Mesothelial cell of epicardium (in vitro differentiated cells): ENCODE measurements at places on chromosomes 7 and 10.

GRCh38 chr10:132237871-132238270 lies 51.1 kb downstream of the DPYSL4 start:
- DNase-seq = no peak

- no peak for DNase-seq
Measured at GRCh38 chr7:2892549-2892948, 48.4 kb upstream of the GNA12 start.

DNA sequence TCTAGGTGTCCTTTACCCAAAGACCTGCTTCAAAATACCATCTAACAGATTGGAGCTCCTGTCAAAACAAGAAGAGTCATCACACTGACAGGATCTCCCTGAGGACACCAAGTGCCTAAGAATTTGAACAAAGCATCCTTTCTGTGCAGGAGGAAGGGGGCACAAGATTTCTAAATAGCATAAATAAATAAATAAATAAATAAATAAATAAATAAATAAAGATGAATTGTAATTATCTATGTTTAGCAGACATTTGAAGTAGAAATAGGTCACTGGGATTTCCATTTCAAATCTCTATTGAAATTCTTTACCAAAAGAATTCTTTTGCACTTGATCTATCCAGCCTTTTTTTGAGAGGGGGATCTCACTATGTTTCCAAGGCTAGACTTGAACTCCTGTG lies 65.3 kb downstream of the NPSR1 start:
- no peak for DNase-seq

GRCh38 chr7:71695186-71695585 lies 563.2 kb downstream of the GALNT17 start:
- DNase-seq = no peak

DNA sequence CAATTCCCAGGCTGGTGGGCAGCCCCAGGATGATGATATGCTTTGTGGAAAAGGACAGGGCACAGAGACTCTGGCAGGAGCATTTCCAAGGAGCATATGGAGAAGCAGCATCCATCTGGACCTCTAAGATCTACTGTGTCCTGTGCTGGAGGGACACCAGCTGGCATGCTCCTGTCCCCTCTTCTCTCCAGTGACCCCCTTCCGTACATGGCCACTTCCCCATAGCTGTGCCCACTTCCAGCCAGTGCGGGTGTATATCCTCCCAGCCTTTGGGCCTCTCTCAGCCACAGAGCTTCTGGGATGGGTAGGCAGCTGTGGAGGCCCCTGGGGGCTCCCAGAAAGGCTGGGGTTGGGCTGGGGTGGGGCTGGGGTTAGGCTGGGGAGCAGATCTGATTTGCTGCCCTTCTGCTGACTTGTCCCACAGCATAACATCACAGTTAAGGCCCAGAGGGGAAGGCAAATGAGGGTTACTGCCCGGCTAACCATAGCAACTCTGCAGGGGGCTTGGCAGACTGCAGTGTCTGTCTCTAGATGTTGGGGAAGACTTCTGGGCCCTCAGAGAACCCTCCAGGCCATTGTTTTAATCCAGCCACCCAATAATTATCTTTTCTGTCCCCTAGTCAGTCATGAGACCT lies 6.3 kb downstream of the NPFFR1 start:
- DNase-seq = no peak

GRCh38 chr7:79211724-79212123 lies 241.7 kb downstream of the MAGI2 start:
- DNase-seq = no peak

- no peak for DNase-seq
Measured at GRCh38 chr10:29056729-29057128, 232.1 kb upstream of the LYZL1 start.

DNA sequence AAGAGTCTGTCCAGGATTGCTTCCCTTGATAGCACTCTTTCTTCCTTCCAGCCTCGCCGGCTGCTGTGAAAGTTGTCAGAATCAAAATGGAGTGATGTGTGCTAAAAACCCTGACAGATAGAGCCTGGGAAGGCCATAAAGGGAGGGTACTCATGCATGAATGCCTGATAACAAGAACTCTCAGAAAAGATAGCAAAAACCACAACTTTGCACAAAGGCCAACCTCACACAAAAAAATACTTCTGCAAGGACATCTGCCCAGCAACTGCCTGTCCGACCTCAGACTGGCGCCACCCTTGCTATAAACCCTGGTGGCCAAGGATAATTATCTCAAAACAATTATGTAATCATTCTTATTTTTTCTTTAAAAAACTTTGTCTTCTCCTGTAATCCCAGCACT lies 133.2 kb upstream of the SVIL start:
- DNase-seq = no peak

DNA sequence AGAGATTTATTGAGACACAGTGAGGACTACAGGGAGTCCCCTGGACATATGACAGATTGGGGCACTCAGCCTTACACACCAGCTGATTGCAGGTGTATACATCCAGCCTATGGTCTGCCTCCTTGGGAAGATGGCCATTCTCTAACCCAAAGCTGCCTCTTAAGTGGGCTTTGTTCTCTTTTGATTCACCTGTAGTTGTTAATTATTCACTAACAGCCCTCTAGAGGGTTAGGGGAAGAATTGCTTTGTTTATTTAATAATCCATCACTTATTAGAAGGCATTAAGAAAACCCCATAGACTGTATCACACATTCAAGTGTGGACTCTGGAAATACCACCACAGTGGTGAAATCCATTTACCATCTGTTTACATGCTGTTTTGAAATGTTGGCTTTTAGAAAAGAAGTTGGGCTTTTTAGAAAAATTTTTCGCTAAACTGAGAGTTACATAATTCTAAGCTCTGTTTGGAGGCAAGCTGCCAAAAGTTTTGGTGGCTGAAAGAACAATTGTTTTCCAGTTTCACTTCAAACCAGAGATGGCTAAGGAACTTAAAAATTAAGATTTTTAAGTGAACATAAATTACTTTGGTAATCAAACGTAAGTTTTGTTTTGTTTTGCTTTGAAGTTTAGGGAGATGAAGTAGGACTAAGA lies 379.1 kb downstream of the ADRA2A start:
- no peak for DNase-seq

DNA sequence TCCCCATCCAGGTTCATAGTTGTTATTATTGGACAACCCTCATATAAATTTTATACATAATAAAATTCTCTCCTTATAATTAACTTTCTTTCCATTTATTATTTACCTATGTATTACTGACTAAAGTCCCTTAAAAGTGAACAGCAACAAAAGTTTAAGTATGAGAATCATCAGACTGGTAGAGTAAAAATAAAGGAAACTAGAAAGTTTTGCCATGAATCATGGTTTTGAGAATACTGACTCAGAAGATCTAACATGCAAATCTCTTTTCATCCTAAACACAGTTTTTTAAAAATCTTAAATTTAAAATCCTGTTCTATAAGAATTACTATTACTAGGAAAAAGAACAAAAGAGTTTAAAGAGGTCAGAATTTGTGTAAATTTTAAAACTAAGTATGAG lies 32.1 kb downstream of the HERC4 start:
- DNase-seq = no peak

DNA sequence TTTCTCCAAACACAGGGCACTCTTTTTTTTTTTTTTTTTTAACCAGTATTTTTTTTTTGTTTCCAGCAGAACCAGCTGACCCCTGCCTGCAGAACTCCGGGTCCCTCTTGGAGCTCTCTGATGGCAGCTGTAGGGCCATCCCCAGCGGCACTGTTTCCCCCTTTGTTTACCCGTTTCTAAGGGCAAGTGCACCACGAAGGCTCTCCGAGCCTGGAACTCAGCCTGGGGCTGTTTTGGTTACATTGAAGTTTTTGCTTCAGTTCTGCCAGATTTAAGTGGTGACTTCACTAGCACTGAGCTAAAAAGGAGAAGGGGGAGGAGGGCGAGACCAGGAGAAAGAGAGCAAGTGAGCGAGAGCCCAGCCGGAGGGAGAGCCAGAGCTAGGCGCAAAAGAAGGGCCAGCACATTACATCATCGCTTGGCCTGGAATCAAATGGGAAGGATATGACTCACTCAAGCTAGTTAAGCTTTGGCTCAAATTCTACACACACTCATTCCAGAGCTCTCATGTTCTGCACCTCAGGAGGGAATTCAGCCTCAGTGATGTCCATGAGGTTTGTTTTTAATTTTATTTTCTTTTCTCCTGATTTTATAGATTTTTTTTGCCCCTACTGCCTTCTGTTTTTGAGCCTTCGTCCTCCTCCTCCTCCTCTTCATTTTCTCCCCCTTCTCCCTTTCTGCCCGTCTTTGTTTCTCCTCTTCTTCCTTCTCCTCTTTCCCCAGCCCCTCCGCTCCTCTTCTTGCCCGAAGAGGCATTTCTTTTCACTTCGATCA lies 272.3 kb downstream of the TRIL start:
- peak; percentile 86 for DNase-seq

GRCh38 chr7:3461923-3462322 lies 160.9 kb downstream of the SDK1 start:
- no peak for DNase-seq

DNA sequence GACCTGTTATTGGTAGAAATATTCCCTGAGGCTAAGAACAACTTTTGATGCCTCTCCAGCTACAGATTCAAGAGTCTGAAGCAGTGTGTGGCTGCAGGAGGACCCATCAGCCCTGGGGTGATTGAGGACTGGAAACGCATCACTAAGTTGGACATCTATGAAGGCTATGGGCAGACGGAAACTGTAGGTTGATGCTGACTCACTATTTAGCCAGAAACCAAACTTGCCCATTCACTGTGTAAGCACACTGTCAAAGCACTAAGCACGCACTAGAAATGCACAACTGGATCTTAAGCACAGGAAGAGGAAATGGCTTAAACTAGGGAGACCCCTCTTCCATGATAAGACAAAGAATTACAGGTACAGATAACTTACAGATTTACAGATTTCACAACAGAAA lies 20.8 kb downstream of the ACSM6 start:
- no peak for DNase-seq

GRCh38 chr10:11908991-11909390 lies 85.8 kb downstream of the PROSER2 start:
- DNase-seq = no peak

GRCh38 chr10:109348324-109348723 lies 575.0 kb downstream of the XPNPEP1 start:
- DNase-seq = no peak

DNA sequence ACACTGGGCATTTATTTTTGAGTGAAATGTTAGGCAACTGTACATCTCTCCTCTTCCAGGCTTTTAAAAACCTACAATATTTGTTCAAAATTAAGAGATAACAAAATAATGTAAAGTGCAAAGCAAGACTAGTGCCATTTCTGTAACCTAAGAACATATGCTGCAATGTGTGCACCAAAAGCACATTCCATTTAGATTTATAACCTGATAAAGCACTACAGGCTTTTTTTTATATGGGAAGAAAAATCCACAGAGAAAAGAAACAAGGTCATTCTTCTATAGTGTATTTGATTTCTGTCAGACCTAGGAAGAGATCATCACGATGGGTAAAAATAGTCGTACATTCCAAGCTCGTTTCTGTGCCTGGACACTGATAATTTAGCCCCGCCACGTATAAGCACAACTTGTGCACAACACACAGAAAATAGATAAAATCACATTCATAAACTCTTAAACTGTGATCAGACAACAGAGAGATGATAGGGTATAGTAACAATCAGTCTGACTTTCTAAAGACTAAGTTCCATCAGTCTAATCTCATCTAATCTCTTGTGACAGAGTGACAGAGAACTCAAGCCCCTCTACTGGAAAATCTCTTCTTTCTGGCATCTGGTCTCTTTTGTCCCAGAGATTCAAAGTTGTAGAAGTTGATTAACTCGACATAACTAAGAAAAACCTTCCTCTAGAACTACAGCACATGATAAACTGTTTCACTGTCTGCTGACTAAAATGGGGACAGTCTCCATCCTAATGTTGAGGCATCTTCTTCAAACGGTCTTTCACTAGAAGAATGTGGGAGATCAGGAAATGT lies 6.7 kb downstream of the LAMB1 start:
- no peak for DNase-seq

- no peak for DNase-seq
Measured at GRCh38 chr7:124532166-124532565, 233.4 kb downstream of the GPR37 start.

GRCh38 chr7:19982841-19983835 lies 209.7 kb upstream of the TMEM196 start:
- DNase-seq = no peak

DNA sequence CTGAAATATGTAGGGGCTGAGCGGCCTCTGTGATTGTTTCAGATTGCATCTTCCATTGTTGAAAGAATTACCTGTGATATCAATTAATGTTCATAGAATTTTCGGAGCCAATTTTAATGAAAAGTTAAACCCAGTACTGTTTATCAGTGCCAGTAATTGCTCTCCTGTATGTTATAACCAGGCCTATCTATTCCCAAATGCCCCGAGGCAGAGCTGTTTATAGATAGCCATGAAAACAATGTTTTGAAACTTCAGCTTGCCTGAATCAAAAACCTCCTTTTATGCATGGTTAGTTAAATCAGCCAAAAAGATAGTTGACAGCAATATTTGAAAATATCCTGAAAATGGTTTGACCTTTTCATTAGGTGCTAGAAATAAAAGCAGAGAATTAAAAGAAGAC lies 50.1 kb upstream of the HDAC9 start:
- no peak for DNase-seq

DNA sequence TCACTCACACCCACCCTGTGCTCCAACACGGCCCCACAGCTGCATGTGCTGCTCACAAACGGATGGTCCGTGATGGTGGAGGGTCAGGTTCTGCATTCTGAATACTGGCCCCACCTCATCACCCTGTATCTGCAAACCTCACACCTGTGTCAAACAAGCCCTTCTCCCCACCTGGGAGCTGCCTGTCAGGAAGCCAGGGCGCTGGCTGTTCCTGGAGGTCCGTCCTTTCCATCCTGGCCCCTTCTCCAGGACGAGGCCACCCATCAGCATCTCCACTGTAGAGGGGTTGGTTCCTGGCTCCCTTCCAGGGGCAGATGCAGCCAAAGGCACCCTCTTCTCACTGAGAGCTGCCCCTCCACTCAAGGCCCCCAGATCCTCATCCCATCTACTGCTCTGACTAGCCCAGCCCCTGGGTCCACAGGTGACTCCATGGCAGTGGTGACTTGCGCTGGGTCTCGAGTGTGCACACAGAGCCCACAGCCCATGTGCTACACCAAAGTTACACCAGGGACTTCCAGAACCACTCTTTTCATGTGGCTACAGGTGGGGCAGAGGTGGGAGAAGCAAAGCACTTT lies 229.4 kb downstream of the TNS3 start:
- no peak for DNase-seq

- no peak for DNase-seq
Measured at GRCh38 chr7:46850563-46851330, 731.2 kb downstream of the TNS3 start.

DNA sequence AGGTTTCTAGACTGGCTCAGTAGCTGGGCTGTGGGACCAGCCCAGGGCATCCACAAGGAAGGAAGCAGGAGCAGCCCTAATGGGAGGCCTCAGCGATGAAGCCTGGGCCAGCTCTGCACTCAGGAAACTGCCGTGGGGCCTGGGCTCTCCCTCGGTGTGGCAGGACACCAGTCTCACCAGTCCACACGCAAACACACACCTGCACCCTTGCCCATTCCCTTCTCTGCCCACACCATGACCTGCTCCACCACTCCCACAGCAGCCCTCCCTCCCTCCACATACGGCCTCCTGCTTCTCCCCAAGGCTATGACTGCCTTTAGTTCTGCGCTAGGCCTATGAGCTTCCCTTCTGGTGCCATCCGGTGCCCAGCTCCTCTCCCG lies 7.1 kb downstream of the FGF8 start:
- no peak for DNase-seq

GRCh38 chr10:127699311-127699710 lies 37.7 kb upstream of the FOXI2 start:
- DNase-seq = no peak
